ENCODE measurements at places on chromosomes 6 and 20.

DNA sequence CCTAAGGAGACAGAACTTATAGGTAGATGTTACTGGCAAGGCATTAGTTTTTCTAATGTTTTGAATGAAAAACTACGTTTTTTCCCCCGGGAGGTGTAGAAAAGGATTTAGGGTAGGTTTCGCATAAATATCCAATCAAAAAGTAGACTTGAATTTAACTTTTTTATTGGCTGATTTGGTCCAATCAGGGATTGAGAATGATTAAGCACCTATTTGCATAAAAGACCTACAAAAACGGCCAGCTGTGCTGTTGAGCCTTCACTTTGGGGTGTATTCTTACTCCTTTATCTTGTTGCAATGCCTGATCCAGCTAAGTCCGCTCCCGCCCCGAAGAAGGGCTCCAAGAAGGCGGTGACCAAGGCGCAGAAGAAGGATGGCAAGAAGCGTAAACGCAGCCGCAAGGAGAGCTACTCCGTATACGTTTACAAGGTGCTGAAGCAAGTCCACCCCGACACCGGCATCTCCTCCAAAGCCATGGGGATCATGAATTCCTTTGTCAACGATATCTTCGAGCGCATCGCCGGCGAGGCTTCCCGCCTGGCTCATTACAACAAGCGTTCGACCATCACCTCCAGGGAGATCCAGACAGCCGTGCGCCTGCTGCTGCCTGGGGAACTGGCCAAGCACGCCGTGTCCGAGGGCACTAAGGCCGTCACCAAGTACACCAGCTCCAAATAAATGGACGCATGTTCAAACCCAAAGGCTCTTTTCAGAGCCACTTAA, 113.5 kb upstream of the BTN3A2 start:
- no peak for DNase-seq

DNA sequence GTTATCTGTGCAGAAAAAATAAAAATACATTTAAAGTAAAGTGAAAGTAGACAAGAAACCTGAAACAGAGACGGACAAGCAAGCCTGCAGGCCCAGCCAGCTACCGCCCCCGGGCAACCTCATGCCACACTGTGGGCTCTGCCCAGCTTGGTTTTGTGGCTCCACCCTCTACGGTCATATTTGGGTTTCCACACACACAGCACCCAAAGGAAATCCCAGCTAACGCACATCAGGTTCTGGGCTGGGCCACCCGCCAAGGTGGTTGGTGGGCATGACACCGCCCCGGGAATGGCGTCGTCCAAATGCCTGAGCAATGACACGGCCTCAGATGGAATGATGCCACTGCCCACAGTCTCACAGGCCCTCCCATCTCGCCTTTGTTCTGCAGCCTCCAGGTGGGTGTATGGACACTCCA, 22.9 kb downstream of the FAM110A start:
- no peak for DNase-seq

- DNase-seq = no peak
Observed at GRCh38 chr6:109373762-109374161, 8.5 kb downstream of the CD164 start.

DNA sequence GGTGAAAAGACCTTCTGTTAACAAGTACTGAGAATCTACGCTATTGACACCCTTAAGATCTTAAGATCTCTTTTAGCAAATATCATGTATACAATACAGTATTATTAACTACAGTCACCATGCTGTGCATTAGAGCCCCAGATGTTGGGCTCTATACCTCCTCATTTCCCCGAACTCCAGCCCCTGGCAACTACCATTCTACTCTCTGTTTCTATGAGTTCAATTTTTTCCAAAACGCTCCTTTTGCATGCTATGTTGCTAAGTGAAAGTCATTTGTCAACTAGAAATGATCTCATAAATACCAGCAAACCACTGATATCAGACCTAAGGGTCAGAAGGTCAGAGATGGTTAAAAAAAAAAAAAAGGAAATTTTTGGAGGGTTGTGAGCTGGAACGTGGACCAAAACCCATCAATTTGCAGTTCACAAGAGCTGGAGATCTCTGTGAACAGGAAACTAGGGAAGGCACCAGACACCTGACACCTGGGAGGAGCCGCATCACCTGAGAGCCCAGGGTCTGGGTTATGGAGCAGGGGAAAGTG, 122.0 kb upstream of the KCNK16 start:
- DNase-seq = no peak

- DNase-seq = no peak
Observed at GRCh38 chr20:50536333-50536732, 26.1 kb downstream of the PTPN1 start.

- DNase-seq = no peak
Observed at GRCh38 chr20:58306421-58307261, 2.9 kb upstream of the RAB22A start.

DNA sequence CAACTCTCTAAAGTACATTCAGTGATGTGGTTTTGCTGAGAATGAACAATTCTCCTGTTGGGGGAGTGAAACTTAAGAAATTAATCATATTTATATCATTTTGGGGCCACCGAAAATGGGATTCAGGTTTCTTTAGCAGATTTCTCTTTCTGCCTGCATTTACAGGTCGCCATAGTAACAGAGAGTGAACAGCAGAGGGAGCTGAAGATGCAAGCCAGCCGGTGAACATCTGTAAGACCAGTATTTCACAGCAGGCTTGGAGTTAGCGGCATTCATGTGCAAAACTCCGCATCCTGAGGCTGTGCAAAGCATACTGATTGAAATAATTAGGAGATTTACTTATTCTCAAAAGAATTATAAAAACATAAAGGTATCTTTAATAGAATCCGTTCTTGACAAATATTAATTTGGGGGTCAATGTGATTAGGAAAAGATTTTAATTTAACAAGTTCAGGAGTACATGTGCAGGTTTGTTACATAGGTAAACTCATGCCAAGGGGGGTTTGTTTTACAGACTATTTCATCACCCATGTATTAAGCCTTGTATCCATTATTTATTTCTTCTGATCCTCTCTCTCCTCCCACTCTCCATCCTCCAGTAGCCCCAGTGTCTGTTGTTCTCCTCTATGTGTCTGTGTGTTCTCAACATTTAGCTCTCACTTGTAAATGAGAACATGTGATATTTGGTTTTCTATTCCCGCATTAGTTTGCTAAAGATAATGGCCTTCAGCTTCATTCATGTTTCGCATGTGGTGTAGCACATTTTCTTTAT, 17.8 kb upstream of the HSF2 start:
- DNase-seq = peak; percentile 50

- no peak for DNase-seq
Observed at GRCh38 chr20:13915284-13915683, 75.1 kb downstream of the SEL1L2 start.

DNA sequence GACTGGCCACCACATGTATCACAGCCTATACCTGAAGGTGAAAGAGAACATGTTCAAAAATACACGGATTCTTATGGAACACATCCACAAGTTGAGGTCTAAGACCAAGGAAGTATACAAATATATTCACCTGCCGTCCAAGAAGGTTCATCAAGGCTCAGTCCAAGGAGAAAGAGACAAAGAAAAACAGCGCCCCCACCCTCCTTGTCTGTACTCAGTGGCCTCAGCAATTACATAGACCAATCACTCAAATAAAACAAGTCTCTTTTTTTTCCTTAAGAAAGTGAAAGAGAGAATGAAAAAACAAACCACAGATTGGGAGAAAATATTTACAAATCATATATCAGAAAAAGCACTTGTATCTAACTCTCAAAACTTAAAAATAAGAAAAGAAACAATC, 19.5 kb downstream of the CPXM1 start:
- DNase-seq = no peak

GRCh38 chr6:43014434-43014909, 423 bp downstream of the KLHDC3 start:
- DNase-seq = peak; percentile 38

DNA sequence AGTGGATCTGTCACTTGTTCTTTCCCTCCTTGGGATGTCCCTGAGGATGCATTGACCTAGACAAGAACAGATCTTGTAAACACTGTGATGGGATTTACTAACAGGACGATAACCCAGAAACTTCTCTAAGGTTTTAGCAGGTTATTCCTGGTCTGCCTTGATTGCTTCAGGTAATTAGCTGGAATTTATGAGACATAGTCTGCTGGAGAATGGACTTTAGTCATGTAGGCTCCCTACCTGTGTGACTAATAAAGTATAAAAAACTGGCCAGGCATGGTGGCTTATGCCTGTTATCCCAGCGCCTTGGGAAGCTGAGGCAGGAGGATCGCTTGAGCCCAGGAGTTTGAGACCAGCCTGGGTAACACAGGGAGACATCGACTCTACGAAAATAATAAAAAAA, 96.1 kb downstream of the PAK5 start:
- DNase-seq = no peak

DNA sequence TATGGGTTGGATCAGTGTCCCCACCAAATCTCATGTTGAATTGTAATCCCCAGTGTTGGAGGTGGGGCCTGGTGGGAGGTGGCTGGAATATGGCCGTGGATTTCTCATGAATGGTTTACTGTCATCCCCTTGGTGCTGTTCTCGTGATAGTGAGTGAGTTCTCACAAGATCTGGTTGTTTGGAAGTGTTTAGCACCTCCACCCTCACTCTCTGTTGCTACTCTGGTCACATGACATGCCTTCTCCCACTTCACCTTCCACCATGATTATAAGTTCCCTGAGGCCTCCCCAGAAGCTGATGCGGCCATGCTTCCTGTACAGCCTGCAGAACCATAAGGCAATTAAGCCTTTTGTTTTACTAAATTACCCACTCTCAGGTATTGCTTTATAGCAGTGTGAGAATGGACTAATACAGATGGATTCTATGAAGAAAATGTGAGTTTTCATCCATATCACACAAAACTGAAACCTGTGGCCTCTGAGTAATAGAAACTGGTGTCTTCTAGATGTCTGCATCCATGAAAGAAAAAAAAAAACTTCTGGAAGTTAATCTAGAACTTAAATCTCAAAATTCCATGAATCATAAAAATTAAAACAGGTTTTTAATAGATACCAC, 39.3 kb downstream of the MBOAT1 start:
- no peak for DNase-seq

DNA sequence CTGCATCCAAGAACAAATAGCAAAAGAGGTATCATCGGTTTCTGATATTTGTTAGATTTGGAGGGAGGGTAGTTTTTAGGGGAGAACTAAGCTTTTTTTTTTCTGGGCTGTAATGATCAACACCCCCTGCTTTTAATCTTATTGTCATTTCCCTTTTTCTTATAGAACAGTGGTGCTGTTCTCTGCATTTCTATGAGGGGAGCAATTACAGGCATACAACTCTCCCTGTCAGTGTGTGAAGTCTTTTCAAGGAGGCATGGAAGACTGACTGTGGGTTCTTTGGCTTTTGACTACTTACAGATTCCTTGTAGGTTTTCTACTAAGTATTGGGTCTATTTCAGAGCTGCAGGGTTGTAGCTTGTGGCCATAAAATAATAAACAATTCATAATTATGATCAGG, 632.3 kb downstream of the TFAP2B start:
- no peak for DNase-seq

- DNase-seq = no peak
Observed at GRCh38 chr20:48684501-48685041, 143.2 kb downstream of the PREX1 start.

DNA sequence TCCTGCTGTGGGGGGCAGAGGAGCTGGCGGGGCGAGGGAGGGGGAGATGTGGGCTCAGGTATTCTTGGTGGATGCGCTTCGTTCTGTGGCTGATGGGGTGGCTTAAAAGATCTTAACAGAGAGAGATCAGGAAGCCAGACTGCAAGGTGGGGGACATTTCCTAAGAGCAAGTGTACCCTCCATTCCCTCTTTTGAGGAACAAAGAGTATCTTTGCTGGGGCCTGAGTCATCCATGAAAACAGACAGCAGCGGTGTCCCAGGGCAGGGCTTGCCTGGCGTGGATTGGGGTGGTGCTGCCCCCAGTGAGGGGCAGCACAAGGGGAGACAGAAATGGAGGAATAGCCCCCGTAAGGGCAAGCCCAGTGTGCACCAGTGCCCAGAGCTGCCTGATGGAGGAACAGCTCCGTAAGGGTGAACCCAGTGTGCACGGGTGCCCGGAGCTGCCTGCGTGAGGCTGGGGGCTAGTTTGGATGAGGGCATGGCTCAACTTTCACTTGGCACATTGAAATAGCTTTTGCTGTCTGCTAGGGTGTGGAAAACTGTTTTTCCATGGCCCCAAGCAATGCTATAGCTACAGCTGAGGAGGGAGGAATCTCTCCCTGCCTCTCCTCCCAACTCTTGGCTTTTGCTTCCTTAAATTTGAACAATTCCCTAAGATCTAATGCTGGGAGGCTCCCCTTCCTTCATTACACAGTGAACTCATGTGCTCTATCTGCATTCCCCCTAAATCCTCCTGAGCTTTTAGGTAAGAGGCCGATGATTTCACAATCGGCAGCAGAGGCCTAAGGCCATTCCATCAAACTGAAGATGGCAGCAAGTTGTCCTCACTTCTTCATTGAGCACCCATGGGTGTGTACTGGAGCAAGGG, 12.9 kb downstream of the MAPK13 start:
- no peak for DNase-seq

DNA sequence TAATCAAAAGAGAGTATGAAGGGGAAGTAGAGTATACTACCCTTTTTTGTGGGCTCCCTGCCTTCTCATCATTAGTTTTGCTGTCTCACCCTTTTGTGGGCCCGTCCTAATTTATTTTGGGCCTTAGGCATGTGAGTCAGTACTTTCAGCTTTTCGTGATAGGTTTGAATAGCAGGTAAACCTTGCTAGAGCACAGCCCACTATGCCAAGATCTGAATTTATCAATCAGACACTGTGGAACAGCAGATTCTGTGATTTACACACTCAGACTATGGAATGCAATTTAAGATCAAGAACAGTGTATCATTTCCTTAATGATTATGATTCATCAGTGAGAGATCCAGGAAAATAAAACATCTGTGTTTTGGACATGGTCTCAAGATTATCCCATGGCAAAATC, 1117.1 kb downstream of the KHDRBS2 start:
- no peak for DNase-seq

GRCh38 chr6:8047541-8048292, 16.5 kb downstream of the BLOC1S5 start:
- DNase-seq = no peak

GRCh38 chr6:73774311-73774774, 78.3 kb downstream of the CD109 start:
- DNase-seq = no peak

DNA sequence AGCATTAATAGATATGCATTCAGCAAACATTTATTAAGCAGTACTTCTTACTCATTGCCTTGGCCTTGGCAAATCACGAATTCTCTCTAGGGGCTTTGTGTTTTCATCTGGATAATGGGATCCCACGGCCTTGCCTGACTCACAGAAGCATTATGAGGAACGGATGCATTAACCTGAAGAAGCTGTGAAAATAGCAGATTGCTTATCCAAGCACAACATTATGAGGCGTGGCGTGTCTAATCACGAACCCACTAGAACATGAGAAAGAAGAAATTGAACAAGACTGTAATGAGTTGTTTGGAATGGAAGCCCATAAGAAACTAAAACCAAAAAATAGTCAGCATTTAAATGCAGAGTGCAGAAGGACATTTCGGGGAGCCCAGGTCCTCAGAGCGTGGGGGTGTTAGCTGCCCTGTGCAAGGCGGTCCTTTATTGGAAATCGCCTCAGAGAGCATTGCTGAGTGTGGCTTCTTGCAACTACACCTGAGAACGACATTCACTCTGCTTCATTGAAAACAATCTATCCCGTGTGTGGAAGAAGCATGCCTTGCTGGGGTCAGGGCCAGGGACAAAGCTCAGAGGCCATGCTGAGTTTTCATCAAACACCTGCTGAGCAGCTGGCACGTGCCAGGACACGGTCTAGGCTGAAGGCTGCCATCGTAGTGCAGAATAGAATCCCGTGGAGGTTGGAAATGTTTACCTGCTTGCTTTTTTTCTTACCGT, 179.9 kb downstream of the ZDHHC14 start:
- no peak for DNase-seq

- no peak for DNase-seq
Observed at GRCh38 chr6:156407334-156407733, 369.8 kb upstream of the ARID1B start.

GRCh38 chr6:37130704-37131103, 39.2 kb upstream of the PIM1 start:
- DNase-seq = no peak

All from nucleus accumbens (tissue), 56 donors.